ENCODE measurements at places on chromosomes 4 and X.

DNA sequence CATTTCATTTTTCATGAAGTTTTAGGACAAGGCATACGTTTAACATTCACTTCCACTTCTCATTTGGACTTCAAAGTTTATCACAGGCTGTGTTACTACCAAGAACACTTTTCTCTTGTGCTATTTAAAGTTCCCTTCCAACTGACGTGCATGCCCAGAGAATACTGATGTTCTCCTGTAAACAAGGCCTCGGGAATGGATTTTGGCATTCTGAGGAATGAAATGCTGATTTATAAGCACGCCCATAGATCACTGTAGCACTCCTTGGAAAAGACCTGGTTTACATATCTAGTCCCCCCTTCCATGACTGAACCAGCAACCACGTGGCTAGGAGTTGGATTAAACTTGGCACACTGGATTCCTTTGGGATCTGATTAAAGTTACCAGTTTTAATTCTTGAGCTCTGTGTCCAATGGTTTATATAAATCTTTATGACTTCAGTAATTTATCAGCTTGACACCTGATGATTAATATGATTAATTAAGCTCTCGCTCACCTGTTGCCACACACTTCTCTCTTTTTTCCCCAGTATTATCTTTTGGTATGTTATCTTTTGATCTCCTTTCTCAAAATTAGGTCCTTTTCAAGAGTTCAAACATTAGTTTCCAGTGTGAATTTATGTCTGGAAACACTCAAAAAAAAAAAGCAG, 122.4 kb upstream of the HAND2 start:
- DNase-seq = no peak

DNA sequence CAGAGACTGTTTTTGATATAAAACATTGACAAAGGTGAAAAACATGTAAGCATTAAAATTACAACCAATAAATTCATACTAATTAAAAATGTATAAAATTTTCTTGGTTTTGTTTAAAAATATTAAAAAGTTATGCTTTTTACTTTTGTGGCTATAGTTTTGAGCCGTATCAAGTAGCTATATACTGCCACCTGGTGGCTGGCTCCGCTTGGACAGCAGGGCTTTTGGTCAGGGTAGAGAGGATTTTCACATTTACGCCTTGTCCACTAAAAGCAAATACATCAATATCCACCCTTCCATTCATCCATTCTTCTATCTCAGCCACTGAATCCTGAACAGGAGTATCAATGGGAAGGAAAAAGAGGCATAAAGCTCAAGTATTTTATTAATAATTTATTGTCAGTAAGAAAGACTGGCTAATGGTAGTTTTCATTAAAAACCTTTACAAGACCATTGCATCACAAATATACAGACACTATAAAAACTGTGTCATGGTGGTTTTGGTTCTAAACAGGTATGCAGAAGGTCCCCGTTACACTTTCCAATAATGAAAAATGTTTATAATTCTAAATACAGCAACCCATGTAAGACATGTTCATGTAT, 32.1 kb upstream of the MTNR1A start:
- DNase-seq = peak; percentile 33

DNA sequence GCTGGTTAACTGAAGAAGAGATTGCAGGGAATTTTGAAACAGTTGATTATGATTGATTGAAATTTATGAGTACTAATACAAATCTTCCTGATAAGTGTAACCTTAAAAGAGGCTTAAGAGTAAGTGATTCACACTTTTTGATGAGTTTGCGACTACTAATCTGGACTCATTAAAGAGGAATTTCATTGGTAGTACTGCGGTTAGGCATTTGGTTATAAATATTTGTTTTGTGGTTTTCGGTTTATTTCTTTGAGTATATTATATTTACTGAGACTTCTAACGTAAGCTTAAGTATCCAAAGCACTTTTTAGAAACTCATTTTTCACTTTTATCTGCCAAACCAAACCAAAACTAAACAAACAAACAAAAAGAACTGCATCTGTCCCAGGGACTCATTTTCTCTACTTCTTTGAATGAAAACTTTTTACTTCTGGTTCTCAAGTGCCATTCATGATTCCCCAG, 20.7 kb downstream of the SLIT2 start:
- no peak for DNase-seq

DNA sequence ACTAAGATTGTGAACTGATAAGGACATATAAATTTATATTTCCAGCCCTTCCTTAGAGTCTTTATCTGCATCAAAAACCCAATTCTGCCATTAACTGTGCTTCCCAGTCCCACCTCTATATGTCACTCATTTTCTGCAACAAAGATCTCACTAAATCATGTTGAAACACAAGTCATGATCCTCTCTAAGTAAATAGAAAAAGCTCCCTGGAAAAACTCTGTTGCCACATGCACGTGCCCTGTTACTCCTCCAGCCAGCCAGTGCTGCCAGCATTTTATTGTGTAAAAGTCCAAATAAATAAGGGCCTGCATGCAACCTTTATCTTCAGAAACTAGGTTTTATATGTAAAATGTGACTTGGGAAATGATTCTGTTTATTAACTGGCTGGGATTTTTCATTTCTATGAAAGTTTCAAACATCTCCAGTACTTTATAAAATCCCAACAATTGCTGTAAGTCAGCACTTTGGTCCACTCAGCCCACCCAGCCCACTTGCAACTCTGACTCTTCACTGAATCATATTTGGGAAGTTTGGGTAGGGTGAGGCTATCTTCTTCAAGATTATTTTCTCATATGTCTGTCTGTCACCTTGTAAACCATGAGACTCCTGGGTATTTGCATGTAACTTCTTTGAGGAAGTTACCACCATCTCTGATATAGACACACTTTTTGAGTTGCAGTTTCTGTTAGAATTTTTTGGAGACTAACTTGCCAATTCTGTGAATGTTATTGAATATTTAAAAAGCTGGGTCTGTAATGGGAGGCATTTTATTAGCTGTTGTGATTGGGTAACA, 40.0 kb upstream of the SMARCA5 start:
- no peak for DNase-seq

- DNase-seq = no peak
Measured at GRCh38 chr4:101356928-101357327, 9.6 kb upstream of the PPP3CA start.

GRCh38 chrX:102129473-102129872, 4.0 kb downstream of the TCEAL2 start:
- no peak for DNase-seq
